Stimulated activated CD4-positive, alpha-beta T cell treated with anti-CD3 and anti-CD28 coated beads, Interleukin-4, amount 100 ng/mL, for 4 hours (primary cell): ENCODE measurements at places on chromosomes 2 and 18.

GRCh38 chr2:239853706-239854327, 171.3 kb downstream of the NDUFA10 start:
- no peak for DNase-seq

DNA sequence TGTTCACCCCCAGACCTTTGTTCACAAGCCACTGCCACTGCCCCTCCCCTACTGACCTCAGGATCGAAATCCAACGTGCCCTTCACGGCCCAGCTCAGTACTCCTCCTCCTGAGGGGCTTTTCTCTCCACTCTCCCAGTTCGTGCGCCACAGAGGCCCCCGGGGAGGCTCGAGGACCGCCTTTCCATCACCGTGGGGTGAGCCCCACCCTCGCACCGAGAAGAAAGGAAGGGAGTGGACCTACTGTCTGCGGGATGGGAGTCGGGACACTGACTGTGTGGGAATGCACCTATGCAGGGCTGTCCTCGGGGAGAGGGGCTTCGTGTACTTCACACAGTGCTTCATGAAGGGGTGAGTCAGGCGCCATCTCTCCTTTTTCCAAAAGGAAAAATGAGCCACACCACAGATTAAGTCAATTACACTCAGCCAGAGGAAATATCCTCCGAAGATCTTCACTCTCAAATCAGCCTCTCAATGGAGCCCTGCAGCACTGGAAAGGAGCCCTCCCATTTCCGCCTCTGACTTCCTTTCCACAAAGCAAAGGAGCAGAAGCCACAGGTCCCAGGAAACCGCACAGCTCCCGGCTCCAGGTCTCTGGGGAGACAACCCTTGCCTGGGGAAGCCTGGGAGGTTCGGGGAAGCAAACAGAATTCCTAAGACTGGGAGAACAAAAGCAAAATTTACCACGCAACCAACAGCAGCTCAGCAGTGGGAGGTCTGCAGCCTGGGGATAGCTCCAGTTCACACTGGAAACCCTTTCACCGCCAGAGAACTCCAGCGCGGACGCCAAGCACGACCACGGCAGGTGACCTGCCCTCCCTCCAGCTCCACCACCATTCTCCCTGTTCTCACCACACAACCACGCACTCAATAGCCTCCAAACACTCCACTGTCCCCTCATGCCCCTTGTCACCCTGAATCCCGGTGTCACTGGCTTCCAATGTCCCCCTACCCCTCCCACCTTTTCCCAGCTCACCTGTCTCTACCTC, 21.6 kb downstream of the ADCY3 start:
- DNase-seq = no peak

- peak; percentile 34 for DNase-seq
Observed at GRCh38 chr2:45993476-45993991, 303.7 kb upstream of the EPAS1 start.

DNA sequence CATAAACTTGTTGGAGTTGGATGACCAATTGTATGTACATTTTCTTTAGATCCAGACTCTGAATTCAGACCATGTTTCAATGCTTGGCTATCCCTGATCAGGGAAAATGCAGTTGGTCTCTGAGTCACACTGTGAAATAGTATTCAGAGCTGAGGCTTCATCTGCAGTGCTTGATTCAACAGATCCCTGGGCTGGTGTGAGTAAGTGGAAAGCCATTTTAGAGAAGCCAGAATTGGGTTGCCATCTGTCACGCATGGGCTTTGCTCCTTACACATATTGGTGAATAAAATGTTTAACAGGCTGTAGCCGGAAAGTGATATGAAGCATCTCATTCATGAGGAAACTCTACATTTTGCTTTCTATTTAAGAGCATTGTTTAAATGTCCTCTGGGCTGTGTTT, 50.0 kb upstream of the ACYP2 start:
- DNase-seq = no peak

- no peak for DNase-seq
Observed at GRCh38 chr2:178804791-178805190, 2.4 kb downstream of the TTN start.

- no peak for DNase-seq
Observed at GRCh38 chr18:2148823-2149222, 422.5 kb downstream of the METTL4 start.

GRCh38 chr2:106037262-106037661, 156.8 kb downstream of the UXS1 start:
- no peak for DNase-seq

DNA sequence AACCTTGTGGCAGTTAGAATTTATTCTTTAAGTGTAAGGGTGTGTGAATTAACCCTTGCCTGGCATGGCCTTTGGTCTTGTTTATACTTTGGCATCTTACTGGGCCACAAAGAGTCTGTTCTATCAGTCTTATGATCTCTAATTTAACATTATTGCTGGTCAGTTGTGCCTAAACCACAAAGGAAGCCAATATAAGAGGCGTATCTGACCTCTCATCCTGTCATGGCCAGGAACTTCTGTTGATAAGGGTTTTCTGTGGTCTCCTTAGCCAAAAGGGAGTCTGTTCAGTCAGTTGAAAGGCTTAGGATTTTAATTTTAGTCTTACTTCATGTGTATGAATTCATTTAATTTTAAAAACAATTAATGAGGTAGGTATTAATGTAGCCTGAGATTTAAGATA, 127.2 kb downstream of the LRRTM4 start:
- DNase-seq = no peak

GRCh38 chr2:203586696-203587095, 51.6 kb upstream of the RAPH1 start:
- DNase-seq = no peak

DNA sequence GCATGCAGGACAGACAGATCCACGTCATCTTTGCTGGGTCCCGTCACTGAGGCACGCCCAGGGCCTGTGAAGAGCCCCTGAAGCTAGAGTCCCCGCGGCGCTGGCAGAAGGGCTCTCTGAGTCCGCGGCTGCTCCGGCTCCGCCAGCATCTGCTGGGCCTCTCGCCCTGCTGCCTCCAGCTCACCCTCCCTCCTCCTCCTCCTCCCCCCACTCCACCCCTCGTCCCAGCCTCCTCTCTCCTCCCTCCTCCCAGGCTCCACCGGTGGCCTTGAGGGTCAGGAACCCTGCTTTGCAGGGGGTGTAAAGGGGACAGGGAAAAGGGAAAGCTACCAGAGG, at the start of gene TNS1:
TSS of gene TNS1 (minus strand) at position 151 of the 336 bp plus-strand sequence. CDS start at position 28, 123 bp downstream.
- DNase-seq = no peak

DNA sequence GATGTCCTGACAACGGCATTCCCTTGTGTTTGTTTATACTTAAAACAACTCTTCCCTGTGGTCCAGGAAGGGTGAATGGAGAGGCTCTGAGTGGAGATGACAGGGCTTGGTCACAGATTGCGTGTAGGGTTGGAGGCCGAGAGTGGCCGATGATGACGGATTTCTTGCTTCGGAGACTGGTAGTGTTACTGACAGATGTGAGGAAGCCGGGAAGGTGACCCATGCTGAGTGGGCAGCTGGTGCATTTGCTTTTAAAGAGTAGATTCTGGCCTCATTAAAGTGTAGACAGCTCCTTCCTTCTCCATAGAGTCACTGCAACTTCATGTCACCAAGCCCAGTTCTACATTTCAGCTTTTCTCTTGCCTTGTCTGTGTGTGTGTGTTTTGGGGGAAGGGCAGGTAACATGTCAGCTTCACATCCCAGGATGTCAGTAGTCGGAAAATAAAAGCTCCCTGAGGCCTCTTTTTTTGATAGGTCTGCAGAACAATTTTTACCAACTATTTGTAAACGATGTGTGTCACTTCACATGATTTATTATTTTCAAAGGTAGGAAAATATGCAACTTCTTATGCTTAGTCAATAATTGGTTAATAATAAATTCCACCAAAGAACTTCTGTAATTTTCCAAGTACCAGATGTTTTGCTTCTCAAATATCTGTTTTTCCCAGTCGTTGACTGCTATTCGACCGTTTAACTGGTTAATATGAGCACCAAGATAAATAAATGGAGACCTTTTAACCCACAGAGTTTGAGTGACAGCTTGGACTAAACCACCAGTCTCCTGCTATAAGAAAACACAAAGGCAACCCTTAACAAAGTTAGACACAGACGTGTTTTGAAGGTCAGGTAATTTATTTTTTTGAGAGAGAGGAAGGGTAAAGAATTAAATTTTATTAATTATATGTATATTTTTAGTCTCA, 436.9 kb downstream of the SLC4A3 start:
- no peak for DNase-seq

DNA sequence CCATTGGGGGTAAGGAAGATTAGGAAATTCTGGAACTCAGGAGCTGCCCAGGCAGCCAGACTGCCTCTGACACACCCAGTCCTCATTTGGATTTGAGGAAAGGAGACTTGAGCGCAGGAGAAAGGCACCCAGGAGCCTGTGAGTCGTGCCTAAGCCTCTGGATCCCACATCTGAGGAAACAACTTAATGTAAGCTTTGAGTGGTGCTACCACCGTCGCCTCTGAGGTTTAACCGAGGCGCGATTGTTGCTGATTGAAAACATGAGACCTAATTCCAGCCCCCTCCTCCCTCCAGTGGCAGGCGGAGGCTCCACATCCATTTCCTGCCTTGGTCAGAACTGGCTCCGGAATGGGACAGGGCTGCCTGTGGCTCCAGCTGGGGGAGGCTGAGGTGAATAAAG, 176.7 kb upstream of the PKDCC start:
- no peak for DNase-seq

DNA sequence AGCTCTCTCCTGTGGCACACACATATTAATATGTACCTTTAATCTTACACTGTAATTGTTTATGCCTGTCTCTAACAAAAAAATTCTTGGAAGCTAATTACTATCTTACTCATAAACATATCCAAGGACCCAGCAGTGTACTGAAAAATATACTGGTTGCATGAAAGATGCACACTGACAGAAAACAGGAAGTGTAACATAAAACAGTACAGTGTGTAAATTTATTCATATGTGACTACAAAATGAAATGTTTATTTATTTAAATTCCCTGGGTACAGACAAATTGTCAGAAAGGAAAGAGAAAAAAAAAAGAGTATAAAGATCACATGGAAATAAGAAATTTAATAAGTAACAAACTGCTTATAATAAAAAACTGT, 28.5 kb downstream of the TMEM131 start:
- DNase-seq = no peak

- no peak for DNase-seq
Observed at GRCh38 chr2:57570961-57571360, 475.6 kb upstream of the VRK2 start.
